Inflammatory macrophage treated with lipopolysaccharide for 4 hours (primary cell): ENCODE measurements at places on chromosomes 2 and 18.

DNA sequence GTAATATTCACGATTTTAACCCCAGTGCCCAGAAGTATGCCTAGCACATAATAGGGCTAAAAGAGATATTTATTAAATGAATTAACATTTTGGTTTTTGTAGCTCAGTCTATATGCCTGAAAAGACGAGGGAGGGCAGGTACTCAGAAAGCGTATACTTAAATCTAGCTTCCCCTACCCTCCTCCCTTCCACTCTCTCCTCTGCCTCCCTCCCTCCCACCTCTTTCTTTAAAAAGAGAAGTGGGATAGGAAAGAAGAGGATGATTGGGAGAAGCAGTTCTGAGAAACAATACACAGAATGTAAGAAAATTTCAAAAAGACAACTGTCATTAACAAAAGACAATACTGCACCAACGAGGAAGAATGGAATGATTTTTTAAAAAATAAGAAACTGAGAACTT is 39.8 kb downstream of the CHMP3 start:
- no peak for DNase-seq

DNA sequence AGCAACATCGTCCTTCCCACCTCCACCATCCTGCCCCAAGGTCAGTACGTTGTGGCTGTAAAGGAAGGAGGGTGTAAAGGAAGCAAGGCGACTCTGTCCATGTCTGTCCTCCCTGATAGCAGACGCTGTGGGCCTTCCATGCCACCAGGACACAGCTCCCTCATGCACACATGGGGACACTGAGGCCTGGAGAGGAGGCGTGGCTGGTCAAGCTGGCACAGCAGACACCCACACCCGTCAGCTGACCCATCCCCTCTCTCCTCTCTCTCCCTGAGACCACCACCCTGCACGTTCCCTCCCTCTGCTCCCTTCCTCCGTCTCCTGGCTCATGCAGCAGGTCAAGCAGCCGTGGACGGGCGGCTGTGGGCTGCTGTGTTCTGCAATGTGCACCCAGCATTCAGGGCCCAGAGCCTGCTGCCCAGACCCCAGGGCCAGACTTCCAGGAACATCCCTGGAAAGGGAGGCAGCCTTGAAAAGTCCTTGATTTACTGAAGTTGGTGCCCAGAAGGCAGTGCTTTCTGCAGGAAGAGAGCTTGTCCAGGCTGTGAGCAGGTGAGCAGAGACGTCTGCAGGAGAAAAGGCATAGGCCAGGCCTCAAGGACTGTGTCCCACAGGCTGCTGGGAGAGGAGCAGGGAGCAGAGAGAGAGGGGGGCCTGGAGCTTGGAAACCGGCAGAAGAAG is 133.6 kb downstream of the DDX1 start:
- DNase-seq: no peak

- DNase-seq: no peak
Observed at GRCh38 chr18:48931680-48932461, 18.9 kb downstream of the SMAD7 start.

DNA sequence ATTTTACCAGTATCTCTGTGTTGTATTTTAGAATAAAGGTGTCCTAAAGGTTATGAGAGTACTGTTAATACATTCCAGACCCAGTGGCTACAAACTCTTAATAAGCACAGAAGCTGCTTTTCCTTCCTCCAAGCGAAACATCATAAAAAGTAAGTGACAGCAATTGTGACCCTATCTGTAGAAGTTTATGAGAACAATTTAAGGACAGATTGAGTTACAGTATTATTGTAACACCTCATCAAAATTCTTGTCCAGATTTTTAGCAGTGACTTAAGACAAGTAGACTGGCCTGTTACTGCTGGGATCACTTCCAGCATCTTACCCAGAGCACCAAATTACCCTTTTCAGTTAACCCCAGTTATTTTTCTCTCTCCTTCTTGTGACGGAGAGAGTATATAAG is 154.6 kb downstream of the ERBB4 start:
- DNase-seq: no peak

DNA sequence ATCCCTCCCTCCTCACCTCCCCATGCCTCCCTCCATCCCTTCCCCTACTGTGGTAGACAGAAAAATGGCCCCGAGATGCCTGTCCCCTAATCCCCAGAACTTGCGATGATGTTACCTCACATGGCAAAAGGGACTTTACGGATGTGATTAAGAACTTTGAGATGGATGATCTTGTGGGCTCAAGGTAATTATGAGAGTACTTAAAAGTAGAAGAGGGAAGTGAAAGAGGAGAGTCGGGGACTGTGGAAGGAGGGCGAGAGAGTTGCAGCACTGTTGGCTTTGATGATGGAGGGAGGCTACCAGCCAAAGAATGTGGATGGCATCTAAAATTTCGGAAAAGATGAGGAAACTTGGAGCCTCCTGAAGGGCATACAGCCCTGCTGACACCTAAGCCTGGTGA is 66.5 kb downstream of the AGAP1 start:
- DNase-seq: no peak

DNA sequence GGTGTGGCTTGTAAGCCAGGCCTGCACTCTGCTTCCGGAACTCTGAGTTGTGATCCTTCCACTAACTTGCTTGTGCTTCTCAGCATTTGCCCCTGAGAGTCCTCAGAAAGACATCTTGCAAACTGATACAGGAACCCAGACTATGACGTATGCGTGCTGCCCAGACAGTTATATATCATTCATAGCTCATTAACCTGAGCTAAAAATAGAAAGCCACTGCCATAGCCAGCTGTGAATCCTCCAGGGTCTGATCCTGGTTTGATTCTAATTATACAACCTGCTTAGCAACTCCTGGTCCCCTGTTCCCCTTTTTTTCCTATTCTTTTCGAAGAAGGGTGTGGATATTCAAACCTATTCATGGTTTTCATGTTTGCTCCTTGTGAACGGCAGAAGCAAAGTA is 63.7 kb downstream of the MARCHF4 start:
- DNase-seq: no peak

GRCh38 chr18:48391868-48392267 is 17.3 kb downstream of the ZBTB7C start:
- DNase-seq: no peak
